ENCODE measurements at places on chromosomes 7 and 10.

DNA sequence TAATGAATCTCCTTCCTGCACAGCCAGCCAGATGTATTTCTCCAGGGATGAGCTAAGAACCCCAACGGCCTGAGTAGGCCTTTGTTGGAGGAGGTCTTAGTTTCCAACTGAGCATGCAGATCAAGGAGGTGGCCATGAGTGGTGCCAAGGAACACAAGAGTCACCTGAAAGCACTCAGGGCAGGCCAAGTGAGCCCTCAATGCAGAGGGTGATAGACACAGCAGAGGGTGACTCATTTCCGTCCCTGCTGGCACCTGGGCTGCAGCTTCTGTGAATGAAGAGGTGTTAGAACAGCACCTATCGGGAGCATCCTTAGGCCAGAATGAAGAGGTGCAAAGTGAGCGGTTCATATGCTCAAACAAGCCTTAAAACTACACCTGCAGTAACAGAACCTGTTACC, 211.8 kb downstream of the FRMD4A start:
- DNase-seq = no peak

- DNase-seq = no peak
These were observed 772 bp downstream of the SGMS1 start for GRCh38 chr10:50622706-50623662.

DNA sequence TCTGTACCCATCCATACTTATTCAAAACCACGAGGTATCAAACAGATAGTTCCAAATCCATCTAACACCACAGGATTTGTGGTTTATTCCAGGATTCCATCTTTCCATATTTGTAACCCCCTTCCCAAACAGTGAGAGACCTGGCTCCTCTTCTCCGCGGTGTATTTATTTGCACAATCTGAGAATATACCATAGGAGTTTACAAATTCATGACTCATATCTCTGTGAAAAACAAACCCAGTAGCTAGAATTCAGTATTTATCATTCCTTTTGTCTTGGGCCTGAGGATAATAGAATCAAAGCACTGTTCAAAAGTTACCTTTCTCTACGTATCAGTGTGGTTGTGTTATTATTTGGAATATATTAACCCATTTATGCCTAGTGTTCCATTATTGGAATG, 31.9 kb downstream of the PDSS1 start:
- no peak for DNase-seq

DNA sequence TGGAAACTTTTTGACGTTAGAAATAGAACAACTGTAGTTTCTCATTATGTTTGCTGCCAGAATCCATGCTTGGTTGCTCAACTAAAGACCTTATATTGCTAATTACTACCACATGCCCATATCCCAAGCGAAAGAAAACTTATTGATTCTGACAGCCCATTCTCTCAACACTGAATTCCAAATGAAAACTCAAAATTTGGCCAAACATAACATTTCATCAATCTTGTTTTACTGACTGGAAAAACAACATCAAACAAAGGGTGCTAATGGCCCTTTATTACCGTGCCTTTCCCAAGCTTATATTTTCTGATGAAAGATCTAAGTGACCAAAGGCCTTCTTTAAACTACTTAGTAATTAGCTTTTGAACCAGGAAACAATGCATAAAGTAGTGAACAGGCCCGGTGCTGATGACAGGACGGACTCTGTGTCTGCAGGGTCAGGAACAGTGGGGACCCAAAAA, 531.8 kb downstream of the KCNMA1 start:
- DNase-seq = peak; percentile 66

- no peak for DNase-seq
These were observed 331.4 kb downstream of the PTPRN2 start for GRCh38 chr7:158256091-158256816.

GRCh38 chr10:3115685-3116084, 48.3 kb downstream of the PFKP start:
- no peak for DNase-seq

GRCh38 chr10:109920016-109920415, 3.3 kb downstream of the XPNPEP1 start:
- no peak for DNase-seq

DNA sequence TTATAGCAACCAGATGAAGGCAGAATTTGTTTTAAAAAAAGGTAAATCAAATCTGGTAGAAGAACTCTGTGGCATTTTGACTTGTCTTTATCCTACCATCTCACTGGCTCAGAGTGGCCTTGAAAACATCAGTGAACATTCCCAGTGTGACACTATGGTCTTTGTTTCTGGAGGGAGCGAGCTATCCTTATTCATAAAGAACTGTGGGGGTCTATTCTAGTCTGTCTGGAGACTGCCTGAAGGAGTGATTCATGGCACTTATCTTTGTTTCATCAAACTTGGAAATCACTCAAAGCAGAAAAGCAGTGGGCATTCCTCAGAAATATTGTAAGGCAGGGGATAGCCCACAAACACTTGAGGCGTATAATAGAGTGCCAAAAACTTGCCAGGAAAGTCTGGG, 719.1 kb downstream of the PCDH15 start:
- no peak for DNase-seq

- DNase-seq = no peak
These were observed 32.3 kb downstream of the SMURF1 start for GRCh38 chr7:99111591-99111990.

DNA sequence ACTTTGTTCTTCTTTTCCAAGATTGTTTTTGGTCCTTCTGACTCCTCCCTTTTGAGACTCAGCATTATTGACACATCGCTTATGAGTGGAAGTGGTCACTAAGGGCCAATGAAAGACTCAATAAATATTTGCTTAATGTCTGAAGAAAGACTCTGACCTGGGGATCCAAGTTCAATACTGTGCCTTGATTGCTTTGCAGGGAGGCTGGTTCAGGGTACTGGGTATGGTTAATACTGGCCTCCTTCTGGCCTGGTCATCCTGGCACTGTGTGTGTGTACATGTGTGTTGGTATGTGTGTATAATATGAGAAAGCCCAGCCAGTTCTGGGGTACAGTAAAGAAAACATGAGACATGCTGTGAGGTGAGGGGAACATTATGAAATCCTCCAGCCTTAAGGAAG, 7.6 kb upstream of the PDZD8 start:
- no peak for DNase-seq

DNA sequence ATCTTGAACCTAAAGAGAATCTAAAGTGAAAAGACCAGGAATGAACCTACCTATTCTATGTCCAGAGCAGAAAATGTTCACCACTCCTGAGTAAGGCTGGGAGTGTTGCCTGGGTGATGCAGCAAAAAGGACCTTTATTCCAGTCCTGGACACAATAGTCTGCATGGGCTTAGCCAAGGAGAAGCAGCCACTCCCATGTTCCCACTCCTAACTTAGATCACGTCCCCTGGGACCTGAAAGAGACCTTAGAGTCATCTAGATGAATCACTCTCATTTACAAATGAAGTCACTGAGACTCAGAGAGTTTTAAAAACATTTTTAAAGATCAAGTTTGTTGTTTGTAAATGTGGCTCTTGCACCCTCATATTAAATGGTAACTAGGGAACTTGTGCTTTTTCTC, 763.4 kb downstream of the KCNMA1 start:
- DNase-seq = peak; percentile 71

DNA sequence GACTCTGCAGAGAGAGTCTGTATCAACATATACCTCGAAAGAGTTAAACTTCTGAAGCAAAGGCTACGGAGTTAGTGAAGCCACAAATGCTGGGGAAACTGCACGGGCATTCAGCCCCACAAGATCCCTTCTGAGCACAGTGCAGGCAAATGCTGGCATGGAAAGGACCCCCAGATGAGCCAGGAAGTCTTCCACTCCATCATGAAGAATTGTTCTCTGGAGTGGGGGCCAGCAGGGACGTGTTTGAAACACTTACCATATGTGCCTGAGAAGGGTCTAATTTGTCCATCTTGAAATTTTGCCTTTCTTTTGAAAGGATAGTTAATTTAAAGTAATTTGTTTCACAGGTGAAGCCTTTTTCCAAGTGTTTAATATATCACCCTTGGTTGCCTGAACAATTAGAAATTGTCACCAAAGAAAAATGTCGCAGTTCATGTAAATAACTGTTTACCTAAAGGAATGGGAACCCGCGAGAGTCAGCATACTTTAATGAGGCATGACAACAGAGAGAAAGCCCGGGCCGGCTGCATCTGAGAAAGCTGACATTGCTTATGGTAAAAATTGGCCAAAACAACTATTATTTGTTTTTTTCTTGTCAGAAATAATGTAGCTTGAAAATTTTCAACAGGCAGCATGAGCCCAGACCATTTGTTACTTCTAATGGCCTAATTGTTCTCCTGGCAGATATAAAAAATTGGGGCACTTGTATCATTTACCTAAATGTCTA, 287.6 kb upstream of the MGMT start:
- no peak for DNase-seq

- no peak for DNase-seq
These were observed 63.8 kb downstream of the ALOX5 start for GRCh38 chr10:45437587-45438465.

DNA sequence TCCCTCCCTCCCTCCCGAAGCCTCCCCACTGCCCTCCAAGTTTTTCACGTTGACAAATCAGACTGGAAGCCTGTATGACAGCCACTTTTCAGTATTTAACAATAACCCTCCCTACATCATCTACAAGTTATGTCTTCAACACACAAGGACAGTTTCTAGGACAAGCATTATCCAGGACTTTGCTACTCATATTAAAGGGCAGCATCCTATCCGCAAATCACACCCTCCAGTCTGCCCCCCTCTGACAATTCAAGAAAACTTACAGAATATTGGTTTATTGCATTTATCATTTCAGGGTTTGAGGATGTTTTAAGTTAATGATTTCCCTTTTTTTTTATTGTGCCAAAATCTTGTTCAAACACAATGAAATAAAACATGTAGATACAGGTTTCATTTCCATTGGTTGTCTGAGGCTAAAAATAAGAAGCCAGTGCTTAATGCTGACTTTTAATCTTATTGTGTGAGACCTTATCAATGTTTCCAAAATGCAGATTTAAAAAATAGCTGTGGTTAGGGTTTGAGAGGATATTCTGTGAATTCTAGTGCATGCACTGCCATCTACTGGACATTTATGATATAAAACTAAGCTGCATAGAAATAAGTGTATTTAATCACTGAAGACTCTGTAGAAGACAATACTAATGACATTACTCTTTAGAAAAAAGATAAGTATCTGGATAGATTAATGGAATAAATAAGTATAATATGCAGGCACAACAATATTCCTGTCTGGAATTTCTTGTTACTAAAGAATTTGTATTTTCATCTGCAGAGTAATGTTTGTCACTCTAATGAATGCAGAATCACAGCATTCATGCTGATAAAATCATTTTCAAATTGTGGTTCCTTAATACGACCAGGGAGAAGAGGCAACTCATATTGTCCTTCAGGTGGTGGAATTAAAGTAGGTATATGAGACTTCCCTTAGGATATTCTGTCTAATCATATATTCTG, 64.1 kb downstream of the CAV1 start:
- DNase-seq = no peak

DNA sequence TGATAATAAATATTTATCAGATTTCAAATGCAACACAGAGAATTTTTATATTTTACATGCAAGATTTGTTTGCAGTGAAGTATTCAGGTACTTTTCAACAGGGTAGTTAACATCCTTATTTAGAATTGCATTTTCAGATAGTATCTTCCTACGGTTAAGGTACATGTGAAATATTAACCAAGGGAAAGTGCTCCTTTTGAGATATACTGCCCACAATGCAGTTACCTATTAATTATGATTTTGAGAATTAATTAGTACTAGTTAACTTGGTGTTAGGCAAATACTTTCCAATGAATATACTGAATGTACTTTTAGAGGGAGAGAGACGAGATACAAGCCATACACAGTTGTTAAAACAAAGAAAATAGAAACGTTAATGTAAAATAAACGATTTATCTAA, 206.2 kb upstream of the YAE1 start:
- no peak for DNase-seq

DNA sequence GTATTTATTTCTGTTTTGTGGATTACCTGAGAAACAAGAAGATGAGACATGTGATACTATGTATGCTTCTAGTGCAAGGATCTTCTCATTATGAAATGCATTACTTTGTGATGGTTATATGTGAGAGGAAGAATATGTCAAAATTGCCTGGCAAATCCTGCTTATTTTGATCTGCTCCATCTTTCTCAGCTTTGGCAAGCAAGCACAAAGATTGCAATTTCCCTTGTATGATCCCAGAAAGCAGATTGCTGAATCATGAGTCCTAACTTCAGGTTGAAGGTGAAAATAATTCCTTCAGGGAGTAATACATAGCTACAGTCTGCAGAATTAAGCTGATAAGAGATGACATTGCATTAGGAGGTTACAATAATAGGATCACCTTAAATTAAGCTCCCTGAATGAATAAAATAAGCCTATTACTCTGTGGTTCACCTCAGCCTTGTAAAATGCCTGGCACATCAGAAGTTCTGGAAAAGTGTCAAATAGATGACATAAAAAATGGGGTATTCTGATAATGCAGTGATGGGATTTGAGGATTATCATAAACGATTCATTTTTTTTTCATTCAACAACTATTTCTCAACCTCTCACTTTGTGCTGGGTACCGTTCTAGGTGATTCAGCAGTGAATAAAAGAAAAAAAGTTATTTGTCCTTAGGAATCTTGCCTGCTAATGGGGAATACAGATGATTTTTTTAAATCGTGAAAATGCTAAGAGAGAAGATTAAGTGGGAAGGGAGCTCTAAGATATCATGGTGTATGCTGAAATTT, 120.7 kb downstream of the CHN2 start:
- DNase-seq = no peak

- peak; percentile 10 for DNase-seq
These were observed 8.4 kb upstream of the LGI1 start for GRCh38 chr10:93749218-93749799.

GRCh38 chr10:111990734-111991133, 192.8 kb downstream of the GPAM start:
- no peak for DNase-seq

- no peak for DNase-seq
These were observed 24.5 kb upstream of the ZNF488 start for GRCh38 chr10:47408606-47409005.

DNA sequence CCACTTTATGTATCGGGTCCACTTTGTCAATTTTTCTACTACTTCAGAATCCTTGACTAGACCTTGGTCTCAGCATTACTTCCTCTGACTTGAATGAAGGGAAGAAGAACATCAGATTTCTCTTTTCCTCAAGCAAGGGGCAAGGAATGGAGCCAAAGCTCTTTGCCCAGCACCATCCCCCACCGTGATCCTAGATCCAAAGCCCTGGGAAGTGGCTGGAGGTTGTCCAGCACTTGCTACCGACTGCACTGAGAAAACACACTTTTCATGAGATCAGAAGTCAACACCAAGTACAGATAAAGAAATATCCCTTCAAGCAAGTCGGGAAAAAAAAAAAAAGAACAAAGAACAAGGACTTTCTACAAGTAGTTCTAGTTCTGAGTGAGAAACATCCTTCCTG, 102.1 kb upstream of the DDC start:
- no peak for DNase-seq

- DNase-seq = no peak
These were observed 90.6 kb downstream of the ARID5B start for GRCh38 chr10:61992059-61992460.

- no peak for DNase-seq
These were observed 118.5 kb downstream of the RAB18 start for GRCh38 chr10:27622596-27622995.

DNA sequence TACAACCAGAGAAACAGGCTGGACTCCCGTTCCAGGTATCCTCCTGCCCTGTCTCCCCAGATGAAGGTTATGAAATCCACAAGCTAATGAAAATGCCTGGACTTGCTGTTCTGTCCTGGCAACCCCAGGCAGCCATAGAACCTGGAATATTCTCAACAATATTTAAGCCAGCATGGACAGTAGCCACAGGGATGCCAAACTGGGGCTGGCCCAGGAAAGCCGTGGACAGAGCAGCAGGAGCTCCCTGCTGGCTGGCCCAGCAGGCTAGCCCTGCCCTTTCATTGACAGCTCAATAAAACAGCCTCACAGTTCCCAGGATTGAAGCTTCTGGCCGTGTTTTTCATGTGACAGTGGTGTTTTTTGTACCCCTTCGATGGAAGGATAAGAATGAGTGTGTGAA, 230.6 kb downstream of the BMPER start:
- DNase-seq = no peak
